ENCODE measurements at places on chromosomes 16 and 17.

GRCh38 chr17:58755577-58756245, at the start of gene PPM1E:
Gene PPM1E, plus strand, starts transcription at chr17:58755854.
- no peak for DNase-seq

DNA sequence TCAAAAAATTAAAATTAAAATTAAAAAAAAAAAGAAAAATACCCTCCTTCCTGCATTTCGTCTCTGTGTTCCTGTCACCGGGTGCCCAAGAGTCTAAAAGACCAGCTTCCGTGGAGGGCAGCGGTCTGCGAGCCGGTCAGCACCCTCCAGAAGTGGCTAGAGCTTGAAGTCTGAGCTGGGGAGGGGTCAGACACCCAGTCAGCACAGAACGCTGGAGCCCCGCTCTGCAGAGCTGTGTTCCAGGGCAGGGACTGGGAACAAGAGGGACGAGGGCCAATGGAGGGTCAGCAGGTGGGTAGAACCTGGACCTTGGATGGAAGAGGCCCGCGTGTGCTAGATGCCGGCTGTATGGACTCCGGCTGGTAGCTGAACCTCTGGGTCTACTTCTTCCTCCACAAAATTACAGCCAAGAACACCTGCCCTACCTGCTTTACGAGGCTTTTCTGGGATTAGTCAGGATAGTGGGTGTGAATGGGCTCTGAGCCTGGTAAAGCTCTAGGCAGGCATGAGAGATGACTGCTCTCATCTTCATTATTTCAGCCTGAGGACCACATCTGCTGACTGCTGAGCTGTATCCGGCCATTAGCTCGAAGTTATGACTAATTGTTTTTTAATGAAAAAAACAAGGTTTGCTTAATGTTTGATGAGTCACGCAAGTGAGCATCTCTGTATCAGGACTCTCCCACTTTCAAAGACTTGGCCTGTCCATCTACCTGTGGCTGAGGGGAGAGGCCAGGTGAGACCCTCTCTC, 5.9 kb downstream of the TRPV1 start:
- DNase-seq: no peak

GRCh38 chr17:42553866-42554249, 1.1 kb downstream of the HSD17B1 start:
- DNase-seq: no peak

- DNase-seq: no peak
Measured at GRCh38 chr16:59330019-59330670, 596.0 kb upstream of the GOT2 start.

DNA sequence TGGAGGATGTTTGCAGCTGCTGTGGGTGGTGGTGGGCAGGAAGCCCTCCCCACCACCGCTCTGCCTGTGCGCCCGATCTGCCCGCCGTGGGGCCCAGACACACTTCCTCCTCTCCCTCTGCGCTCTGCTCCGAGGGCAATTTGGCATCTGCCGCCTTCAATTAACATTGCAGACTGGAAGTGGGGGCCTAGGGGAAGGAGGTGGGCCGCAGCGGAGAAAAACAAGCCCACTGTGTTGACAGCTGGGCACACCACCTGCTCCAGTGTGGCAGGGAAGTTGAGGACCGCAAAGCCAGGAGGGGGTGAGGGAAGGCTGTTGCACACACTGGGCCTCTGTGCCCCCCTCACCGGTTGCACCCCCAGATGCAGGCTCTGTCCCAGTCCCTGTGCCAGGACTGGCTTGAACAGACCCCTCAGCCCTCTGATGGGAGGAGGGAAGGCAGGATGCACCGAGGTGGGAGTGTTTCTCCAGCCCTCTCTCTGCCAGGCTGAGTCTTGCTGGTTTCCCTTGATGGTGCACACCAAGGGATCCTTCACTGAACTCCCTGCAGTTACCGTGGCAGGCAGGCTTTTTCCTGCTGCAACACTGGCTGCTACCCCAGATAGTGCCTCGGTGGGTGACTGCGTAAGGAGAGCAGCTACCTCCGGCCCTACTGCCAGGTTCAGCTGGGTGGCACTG, 72.8 kb upstream of the MED9 start:
- DNase-seq: no peak

GRCh38 chr16:53417011-53417410, 17.3 kb upstream of the RBL2 start:
- DNase-seq: no peak

- DNase-seq: no peak
Measured at GRCh38 chr16:49890876-49891275, 35.0 kb upstream of the ZNF423 start.

DNA sequence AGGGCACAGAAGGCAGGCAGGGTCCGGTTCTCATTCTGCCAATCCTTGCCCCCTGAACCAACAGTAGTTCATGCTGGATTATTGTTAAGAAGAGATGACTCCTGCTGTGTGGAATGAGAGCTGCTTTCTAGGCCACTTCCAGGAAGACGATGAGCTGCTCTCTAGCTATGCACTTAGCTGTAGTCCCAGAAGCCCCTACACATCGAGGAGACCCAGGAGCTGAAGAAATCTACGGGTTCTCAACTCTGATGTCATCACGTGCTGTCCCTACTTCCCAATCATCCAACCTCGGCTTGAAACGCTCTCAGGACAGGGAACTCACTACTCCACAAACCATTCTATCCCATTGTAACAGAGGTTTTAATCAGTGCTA, 29.0 kb upstream of the EMP2 start:
- no peak for DNase-seq

GRCh38 chr17:43813386-43813785, 19.6 kb downstream of the MPP3 start:
- DNase-seq: no peak

DNA sequence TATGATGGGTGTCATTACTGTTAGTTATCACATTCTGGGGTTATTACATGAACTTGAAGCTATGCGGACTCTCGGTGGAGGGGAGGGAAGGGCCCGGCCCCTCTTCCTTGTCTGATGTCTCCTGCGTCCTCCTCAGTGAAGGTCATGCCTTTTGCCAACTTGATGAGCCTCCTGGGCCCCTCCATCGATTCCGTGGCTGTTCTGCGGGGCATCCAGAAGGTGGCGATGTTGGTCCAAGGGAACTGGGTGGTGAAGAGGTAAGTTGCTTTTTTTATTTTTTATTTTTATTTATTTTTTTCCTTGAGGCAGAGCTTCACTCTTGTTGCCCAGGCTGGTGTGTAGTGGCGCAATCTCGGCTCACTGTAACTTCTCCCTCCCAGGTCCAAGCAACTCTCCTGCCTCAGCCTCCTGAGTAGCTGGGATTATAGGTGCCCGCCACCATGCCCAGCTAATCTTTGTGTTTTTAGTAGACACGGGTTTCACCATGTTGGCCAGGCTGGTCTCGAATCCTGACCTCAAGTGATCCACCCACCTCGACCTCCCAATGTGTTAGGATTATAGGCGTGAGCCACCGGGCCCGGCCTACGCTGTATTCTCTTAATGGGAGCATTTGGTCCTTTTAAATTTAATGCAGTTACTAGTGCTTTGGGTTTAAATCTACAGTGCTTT, 21.6 kb downstream of the POLR3E start:
- DNase-seq: peak; percentile 19

DNA sequence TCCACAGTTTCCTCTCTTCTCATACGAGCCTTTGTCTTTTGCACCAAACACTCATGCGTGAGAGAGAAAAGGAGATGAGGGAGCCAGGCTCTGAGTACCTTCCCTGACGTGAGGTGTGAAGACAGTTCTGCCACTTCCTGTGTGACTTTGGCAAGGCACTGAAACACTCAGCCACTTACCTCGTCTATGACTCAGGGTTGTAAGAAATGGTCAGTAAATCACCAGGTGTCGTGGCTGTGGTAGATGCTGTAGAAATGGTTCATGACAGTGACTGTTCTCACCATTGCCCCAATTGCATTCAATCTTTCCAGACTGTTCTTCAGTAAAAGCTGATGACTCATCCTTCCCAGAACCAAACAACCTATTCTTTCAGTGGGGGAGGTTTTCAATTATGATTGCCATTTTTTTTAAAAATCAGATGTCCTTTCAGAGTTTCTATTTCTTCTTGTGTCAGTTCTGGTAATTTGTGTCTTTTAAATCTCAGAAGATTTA, 49.2 kb upstream of the CBFA2T3 start:
- peak; percentile 33 for DNase-seq

- DNase-seq: no peak
Measured at GRCh38 chr16:87538594-87538993, 45.8 kb upstream of the ZCCHC14 start.

GRCh38 chr17:44842748-44843147, 4.9 kb upstream of the HIGD1B start:
- DNase-seq: no peak

DNA sequence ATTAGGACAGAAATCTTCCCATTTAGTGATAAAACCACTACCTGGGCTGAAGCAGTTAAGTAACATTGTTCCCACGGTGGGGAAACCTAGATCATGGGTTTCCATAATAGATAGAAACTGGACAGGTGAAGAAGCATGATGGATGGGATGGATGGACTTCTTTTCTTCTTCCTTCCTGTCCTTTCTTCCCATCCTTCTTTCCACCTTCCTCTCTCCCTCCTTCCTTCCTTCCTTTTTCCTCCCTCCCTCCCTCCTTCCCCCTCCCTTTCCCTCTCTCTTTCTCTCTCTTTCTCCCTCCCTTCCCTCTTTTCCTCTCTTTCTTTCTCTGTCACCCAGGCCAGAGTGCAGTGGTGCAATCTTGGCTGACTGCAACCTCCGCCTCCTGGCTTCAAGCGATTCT, 3.1 kb downstream of the PSMC3IP start:
- no peak for DNase-seq

- DNase-seq: no peak
Measured at GRCh38 chr16:67030221-67030962, 1.4 kb downstream of the CBFB start.

DNA sequence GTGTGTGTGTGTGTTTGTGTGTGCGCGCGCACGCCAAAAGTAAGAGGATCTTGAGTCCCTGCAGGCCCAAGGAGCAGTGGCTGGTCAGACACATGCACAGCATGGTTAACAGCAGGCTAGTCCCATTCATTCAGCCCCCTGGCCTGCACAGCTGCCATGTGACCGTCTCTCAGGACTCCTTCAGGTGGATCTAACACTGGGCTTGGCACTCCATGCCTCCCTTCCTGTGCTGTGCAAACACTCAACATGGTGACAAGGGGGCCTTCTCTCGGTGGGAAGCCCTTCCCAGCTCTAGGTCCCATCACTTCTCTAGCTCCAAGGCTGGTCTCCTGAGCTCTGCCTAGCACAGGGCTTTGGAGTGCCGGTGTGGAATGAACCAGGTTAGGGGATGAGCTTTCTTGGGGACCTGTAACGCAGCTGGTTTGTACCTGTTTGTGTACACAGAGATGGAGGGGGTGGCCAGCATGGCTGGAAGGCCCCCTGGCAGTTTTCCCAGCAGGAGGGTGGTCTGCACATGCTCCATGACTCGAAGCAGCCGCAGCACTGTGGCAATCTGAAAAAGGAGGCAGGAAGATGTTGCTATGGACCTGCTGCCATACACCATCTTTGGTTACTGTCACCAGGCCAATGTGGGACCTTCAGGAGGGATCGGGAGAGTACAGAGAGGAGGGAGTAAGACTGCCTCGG, 69.4 kb upstream of the GCSH start:
- no peak for DNase-seq

GRCh38 chr16:50396761-50397535, 28.2 kb upstream of the BRD7 start:
- no peak for DNase-seq

DNA sequence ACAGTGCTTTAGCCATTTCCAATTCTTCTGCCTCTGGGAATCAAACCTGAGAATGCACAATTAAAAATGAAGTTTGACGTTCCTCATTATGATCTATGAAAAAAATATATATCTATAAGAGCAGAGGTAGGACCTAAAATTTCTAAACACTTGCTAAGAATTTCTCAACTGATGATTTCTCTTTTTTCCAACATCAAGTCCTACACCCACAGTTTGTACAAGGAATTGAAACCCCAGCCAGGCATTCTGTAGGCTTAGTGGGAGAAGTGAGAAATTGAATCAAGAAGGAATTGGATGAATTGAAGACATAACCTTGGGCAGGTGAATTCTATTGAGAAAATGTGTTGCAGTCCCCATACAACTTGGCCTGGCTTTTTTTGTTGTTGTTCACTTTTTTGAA, 2.7 kb downstream of the CACNG3 start:
- DNase-seq: no peak

DNA sequence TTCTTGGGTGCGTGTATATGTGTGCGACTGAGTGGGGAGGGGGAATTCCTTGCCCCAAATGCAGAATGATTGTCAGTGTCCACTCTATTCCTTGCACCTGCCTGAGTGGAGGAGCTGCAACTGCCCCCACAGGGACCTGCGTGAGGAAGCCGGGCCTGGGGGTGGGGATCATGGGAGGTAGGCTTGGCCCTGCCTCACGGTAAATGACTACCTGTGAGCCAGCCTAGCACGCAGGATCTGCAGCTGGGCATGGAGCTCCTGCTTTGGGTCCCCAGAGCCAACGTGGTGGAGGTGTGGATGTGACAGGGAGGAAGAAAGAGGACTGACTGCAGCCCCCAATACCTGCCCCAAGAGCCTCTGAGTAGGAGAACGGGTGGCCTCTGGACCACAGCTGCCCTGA, 77.0 kb upstream of the GAS7 start:
- no peak for DNase-seq

GRCh38 chr16:64933885-64934284, 188.0 kb downstream of the CDH11 start:
- DNase-seq: no peak

DNA sequence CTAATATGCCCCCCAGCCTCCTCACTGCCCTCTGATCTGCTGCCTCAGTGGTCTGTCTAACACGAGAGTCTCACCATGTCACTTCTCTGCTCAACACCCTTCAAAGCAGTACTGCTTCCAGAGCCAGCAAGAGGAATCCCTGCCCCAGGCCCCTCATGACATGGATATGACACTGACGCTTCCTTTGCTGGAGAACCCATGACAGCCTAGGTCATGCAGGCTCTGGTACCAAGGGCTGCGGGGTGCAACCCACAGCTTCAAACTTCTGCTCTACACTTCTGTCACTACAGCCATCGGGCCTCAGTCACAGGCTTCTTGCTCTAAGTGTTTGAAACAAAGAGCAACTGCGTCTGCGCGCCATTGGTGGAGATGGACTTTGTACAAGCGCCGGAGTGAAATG, 32.6 kb upstream of the DLX4 start:
- DNase-seq: no peak

DNA sequence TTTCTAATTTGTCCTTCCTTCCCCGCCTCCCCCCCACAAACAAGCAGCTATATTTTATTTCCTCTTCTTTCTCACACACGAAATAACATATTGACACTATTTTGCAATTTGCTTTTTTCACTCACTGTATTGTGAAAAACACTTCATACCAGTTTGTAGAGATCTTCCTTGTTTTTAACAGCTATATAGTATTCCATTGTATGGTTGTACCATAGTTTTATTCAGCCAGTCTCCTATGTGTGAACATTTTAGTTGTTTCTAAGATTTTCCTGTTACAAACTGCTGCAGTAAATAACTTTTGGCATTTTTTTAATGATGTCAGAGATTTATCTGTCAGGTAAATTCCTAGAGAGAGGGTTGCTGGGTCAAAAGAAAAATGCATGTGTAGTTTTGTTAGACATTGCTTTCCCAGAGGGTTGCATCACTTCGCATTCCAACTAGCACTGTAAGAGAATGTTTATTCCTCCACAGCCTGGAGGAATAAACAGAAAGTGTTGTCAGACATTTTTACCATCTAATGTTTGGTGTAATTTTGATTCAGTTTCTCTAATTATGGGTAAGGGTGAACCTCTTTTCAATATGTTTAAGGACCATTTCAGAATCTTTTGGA, 101.2 kb downstream of the MRTFB start:
- DNase-seq: no peak

- DNase-seq: no peak
Measured at GRCh38 chr17:9874722-9875121, 30.3 kb downstream of the RCVRN start.

Measured in stimulated activated CD8-positive, alpha-beta memory T cell treated with anti-CD3 and anti-CD28 coated beads, Interleukin-7, amount 100 ng/mL, for 4 hours (primary cell).